ENCODE measurements at places on chromosomes 1 and 21.

DNA sequence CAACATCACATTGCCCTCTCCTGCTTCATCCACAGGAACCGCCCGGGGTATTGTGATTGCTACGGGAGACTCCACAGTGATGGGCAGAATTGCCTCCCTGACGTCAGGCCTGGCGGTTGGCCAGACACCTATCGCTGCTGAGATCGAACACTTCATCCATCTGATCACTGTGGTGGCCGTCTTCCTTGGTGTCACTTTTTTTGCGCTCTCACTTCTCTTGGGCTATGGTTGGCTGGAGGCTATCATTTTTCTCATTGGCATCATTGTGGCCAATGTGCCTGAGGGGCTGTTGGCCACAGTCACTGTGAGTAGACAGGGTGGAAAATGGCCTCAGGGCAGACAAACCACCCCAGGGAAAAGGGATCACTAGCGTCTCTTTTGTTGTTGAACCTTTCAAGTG, 12.7 kb downstream of the ATP1A4 start:
- no peak for DNase-seq

DNA sequence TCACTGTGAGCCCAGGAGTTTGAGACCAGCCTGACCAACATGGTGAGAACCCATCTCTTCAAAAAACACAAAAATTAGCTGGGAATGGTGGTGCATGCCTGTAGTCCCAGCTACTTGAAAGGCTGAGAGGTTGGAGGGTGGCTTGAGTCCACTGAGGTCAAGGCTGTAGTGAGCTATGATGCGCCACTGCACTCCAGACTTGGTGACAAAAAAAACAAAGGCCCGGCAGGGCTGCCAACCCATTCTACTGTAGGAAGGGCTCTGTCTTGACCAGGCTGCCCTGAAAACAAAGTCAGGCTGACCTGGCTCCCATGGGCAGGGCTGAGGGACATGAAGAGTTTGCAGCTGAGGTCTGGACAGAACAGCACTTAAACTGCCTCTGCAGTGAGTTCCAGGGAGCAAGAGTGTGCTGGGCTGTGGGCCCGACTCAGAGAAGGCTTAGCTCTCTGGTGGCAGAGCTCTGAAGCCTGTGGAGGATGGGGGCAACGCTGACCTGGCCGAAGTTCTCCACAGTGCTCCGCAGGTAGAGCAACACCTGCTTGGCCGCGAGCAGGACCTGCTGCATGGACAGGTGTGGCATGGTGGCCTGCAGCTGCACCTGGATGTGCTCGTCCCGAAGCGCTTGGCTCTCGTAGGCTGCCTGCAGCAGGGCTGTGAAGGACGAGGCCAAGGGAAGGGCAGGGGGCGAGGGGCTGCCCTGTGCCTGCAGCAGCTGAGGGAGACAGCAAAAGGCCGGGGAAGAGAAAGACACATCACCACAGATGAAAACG, 42.4 kb downstream of the URB1 start:
- DNase-seq, result no peak

DNA sequence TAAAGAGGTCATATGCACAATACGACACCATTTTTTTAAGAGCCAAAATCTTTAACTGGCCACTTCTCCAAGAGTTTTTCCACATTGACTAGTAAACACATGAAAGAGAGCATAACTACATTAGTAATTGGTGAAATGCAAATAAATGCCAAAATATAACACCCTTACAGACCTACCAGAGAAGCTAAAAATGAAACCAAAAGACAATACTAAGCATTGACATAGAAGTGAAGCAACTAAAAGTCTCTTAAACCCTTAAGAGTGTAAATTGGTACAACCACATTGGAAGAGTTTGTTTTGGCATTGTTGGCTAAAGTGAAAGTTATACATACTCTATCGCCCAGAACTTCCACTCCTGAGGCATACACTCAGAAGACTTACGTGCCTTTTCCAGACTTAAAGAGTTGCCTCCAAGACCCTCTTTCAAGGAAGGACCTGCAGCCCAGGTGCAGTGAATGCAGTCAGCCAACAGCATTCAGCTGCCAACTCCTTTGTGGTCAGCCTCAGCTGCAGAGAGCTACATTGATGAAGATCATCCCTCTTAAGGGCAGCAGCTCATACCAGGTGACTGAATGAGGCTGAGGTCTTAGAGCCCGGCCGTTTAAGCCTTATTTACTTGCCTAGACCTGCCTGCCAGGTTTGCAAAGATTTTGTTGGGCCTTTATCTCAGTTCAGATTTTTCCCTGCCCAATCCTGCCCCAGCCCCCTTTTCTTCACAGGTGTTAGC, 839.1 kb upstream of the ADGRL2 start:
- DNase-seq, result no peak

GRCh38 chr21:35335951-35336446, 286.9 kb upstream of the RUNX1 start:
- no peak for DNase-seq

DNA sequence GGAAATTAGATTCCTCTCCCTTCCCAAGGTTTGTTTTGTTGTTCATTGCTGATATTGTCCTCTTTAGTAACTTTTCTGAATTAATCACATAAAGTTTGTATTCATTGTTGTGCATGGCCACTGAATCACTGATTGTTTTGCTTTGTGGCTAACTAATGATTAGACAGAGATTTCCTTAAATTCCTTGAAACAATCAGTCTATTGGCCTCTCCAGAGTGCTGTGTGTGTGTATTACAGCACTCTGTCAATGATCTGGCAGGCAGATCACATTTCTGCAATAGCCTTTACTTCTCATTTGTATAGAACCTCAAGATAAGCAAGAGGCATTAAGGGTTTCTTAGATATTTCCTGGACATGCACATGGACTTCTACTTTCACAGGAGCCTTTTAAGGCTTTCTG, 78.6 kb downstream of the DUSP10 start:
- DNase-seq, result no peak

GRCh38 chr1:93712741-93713140, 31.1 kb upstream of the BCAR3 start:
- DNase-seq, result peak; percentile 8

GRCh38 chr1:16387201-16388188, 20.5 kb downstream of the SZRD1 start:
- no peak for DNase-seq

- DNase-seq, result no peak
Observed at GRCh38 chr21:40067751-40068150, 200.5 kb downstream of the PCP4 start.

DNA sequence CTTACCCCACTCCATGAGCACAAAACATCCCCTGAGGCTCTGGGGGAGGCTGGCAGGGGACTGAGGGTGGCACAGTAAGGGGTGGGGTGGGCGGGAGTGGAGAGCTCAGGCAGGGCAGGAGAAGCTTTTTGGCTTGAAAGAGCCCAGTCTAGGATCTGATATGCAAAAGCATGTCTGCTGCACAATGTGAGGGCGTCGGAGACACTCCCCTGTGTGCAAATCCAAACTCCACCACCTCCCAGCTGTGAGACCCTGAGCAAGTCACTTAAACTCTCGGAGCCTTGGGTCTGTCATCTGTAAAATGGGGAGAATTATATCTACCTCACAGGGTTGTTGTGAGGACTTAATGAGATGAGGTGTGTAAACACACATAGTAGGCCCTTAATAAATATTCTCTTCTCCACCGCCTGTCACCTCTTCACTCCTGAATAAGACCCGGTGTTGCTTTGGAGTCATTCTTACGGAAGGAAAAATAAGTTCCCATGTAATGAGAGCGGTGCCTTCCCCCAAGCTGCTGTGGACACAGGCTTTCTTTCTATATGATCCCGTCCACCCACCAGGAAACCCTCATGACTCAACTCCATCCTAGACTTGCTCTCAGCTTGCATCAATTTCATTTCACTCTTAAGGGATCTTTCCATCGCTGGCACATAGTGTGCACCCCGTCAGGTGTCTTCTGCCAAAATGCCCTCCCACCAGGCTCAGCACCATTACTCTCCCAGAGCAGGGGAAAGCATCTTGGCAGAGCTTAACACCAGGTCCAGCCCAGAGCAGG, 12.5 kb downstream of the KCNN3 start:
- DNase-seq, result no peak

GRCh38 chr1:114009393-114009792, 30.1 kb downstream of the OLFML3 start:
- DNase-seq, result no peak

- DNase-seq, result no peak
Observed at GRCh38 chr21:41426676-41427404, 801 bp downstream of the MX1 start.

DNA sequence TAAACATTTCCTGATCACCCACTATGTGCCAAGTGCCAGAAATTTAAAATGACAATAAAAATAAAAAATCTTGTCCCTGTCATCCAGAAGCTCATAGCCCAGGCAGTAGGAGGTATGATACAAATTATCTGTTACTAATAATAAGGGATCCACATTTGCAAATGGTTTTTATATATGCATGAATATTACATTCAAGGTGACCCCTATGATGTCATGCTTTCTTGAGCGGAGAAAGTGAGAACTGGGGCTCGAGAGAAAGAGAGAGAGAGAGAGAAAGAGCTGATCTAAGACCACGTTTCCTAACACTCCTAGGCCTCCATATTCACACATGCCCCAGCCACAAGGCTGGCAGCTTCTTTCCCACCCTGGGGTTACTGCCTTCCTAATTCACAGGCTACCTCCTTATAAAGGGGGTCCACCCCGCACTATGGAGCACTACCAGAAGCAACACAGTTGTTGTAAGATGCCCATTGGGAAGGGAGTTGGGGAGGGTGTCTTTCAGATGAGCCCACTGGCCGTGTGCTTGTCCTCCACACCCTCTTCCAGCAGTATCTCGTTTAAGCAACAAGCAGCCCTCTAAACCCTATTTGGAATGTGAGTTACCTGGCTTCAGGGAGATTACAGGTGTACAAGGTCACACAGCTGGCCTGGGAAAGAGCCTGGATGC, 28.8 kb upstream of the LRRN2 start:
- no peak for DNase-seq

- DNase-seq, result no peak
Observed at GRCh38 chr1:228456252-228457016, 30.7 kb upstream of the RNF187 start.

DNA sequence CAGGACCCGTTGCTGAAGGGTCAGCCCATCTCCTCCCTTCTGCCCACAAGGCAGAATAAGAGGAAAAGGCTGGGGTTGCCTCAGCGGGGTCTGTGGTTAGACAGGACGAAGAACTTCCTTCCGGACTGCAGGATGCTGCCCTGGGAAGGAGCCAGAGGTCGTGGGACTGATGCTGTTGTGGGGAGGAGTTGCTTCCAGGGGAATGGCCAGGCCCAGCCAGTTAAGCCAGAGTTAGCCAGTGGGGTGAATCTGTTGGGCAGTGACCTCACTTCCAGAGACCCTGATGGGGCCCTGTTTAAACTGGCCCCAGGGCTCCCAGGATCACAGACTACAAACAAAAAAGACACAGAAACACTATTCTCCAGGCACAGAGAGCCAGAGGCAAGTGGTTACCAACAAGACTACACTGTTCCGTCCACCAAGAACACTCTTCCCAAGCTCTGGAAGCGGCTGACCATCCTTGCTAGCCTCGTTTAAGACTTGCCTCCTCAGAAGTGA, 13.0 kb downstream of the FAM229A start:
- no peak for DNase-seq

DNA sequence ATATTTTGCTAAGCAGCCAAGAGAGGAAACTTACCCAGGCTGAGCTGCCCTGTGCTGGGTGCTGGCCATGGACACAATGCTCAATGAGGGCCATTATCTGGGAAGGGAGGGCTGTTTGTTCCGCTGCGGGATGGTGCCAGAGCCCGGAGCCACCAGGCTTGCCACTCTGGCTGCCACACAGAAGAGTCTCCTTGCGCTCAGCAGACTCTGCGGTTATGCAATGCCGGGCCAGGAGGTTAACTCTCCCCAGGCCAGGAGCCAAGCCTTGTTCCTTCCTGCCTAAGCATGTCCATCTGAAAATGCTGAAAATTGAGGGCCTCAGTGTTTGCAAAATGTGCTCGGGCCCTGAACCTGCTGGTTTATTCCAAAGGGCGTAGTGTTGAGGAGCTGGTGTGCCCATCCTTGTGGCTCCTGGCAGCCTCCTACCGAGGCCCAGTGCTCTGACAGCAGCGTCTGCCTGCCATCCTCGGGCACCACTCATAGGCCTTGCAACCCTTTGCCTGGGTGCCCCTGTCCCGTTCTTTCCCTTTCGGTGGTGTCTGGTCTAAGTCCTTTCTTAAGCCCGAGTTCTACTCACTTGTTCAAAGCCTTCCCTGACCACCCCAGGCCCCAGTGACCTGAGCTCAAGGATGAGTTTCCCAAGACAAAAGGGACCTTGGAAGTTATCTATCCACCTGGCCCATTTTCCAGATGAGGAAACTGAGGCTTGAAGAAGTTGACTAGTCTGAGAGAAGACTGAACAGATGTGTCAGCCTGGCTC, 133.8 kb upstream of the EDN2 start:
- no peak for DNase-seq

GRCh38 chr21:44089001-44089911, 17.9 kb upstream of the PWP2 start:
- no peak for DNase-seq

DNA sequence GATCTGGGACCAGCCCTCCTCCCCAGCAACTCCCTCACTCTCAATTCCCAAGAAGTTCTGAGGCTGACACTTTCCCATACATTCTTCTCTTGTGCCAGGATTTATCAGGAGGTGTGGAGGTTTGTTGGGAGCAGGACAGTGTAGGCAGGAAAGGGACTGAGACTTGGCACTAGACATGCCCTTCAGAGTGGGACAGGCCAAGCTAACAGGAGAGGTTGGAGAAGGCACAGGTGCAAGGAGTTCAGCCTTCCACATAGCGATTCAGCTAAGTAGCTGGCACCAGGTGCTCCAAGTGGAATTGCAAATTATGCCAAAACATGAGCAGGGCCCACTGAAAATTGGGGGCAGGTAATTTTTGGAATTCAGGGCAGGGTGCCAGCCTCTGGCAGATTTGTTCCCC, 83.0 kb upstream of the DUSP10 start:
- no peak for DNase-seq

GRCh38 chr1:150234566-150235293, 1.2 kb downstream of the ANP32E start:
- peak; percentile 95 for DNase-seq

GRCh38 chr1:156433602-156434001, 64.6 kb downstream of the RHBG start:
- no peak for DNase-seq

DNA sequence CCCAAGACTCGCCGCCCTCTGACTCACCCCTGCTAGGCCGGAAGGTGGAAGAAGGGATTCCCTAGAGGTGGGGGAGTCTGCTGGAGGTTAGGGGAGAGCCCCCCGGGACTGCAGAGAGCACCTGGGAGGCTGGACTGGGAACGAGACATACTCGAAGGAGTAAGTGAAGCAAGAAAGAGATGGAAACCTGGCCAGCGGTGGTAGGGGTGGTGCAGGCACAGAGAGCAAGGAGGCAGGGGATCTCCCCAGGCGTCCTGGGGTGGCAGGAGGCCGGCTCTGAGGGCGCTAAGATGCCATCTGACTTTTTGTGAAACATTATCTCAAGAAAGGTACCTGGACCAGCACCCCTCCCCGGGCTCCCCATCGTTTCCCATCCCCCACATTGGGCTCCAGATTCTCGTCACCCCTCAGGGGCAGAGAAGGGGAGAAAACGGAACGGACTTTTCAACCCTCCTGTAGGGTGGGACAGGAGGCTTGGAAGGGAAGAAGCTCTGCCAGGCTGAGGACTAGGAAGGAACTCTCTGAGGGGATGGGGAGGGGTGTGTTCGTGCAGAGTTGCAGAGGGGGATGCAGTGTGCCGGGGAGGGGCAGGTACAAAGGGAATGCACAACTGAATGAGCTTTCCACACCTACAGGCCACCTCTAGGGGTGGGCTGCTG, 708 bp downstream of the CHRNB2 start:
- DNase-seq, result no peak

All from T-helper 1 cell (primary cell).